Aorta (tissue), 5 donors: ENCODE measurements at places on chromosomes 1 and 21.

DNA sequence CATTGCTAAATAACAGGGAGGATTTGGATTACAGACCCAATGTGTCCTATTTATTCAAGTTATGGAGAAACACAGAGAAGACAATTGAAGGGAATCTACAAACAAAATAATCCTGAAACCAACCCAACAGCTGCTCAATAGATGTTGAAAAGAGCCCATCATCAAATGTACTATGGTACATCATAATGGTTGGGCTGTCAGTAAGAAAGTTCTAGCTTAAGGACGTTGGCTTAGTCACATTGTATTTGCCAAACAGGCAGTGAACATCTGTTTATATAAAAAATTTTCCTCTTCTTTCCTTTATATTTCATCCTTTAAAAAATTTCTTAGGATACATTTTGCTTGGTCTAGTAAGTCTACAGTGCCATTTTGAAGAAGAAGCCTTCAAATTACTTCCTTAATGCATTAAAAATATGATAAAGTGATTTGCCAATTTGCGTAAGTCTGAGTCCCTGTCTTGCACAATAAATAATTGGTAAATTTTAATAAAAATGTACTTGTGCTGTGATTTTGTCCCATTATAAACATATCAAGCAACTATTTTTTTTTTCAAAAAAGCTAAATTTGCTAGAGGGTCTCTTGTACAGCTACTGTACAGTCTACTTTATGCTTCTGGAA, 14.4 kb downstream of the MAP3K7CL start:
- no peak for DNase-seq

DNA sequence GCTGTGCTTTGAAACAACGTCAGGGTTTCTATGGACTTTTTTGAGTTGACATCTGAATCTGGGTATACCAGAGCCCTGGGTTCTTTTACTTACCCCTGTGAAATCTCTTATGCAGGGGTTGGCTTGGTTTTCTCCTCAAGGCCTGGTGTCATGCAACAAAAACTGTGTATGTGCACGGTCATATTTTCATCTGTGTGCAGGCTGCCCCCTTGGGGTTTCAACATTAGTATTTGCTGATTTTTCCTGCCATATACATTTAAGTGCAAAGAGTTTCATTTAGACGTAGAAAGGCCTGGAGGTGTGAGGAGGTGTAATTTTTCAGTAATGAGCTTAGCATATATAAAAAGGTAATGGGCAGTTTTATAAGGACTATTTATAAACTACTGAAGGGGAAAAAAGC, 22.0 kb upstream of the ZBTB18 start:
- DNase-seq, result no peak

- DNase-seq, result peak; percentile 66
Observed at GRCh38 chr1:1069056-1069710, 4.9 kb downstream of the RNF223 start.

DNA sequence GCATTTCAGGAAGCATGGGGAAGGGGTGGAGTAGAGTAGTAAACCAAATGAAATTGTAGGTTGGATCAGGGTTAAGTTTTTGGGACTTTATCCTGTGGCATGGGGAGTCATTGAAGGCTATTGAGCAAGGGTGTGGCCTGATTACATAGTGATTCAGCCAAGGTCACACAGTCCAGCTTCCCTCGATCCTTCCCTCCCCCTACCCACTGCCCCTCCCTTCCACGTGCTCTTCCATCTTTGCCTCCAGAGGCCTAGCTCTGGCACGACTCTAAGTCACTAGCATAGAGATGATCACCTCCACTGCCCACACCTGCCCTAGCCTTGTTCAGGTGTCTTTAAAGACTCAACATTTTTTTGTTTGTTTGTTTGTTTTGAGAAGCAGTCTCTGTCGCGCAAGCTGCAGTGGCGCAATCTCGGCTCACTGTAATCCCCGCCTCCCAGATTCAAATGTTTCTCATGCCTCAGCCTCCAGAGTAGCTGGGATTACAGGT, 37.2 kb upstream of the SLC9A1 start:
- no peak for DNase-seq

DNA sequence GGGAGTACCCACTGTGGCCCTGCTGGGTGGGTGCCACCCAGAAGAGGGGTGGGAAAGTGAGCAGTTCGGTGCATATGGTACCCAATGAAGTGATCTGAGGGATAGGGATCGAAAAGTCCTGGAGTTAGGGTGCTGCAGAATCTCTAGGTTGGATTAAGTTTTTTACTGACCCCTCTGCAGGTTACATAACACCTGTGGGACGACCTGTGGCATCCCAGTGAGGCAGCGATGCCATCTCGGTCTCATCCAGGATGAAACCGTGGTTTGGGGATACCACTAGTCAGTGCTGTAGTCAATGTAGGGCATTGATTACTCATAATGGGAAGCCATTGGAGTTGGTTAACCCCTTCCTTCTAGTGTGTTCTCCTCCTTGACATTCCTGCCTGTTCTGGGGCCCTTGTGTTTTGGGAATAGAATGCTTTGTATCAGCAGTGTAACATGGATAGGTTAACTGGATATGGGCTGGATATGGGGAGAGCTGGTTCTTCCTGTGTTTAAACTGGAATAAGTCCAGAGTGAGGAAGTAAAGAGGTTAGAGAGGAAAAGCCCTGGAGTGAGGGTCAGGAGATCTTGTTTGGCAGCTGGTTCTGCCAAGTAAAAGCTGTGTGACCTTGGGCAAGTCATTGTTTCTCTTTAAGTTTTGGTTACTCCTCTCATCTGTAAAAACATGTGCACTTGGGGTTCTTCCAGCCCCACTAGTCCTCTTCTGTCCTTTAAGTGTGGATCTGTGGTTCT, 42.8 kb upstream of the ATF3 start:
- no peak for DNase-seq

GRCh38 chr1:217542837-217543236, 88.1 kb downstream of the GPATCH2 start:
- DNase-seq, result no peak

- peak; percentile 89 for DNase-seq
Observed at GRCh38 chr1:26993237-26994019, at the start of gene TRNP1. TRNP1 (plus strand) TSS chr1:26993692; CDS start chr1:26993787, 95 bp downstream.

GRCh38 chr1:213980906-213981305, 6.9 kb upstream of the PROX1 start:
- DNase-seq, result no peak

- DNase-seq, result no peak
Observed at GRCh38 chr1:192506741-192507155, 68.8 kb upstream of the RGS1 start.

DNA sequence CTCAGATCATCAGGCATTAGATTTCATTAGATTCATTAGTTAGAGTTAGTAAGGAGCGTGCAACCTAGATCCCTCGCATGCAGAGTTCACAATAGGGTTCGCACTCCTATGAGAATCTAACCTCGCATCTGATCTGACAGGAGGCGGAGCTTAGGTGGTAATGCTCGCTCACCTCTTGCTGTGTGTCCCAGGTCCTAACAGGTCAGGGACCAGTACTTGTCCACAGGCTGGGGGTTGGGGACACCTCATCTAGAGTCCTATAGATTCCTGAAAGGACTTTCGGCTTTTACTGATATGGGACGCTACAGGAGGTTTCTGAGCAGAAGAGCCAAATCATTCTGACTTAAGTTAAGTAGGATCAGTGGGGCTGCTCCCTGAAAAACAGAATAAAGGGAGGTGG, 91.4 kb downstream of the AKT3 start:
- no peak for DNase-seq

DNA sequence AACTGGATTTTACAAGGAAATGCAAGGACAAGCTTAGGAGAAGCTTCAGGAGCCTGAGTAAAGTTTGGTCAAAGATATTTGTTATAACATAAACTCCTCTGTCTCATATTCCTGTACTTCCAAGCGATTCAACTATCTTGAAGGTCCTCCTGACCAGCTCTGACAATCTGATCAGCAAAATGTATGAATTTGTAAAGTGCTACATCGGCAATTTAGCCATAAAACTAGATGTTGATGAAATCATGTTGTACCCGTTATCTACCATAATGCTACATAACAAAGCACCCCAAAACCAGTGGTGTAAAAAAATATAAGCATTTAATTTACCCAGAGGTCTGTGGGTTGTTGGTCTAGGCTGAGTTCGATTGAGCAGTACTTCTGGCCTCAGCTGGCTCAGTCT, 19.5 kb upstream of the KRTAP11-1 start:
- DNase-seq, result no peak

GRCh38 chr1:212196355-212196754, 88.9 kb upstream of the PPP2R5A start:
- DNase-seq, result no peak

GRCh38 chr1:24465099-24465498, 37.5 kb upstream of the RCAN3 start:
- no peak for DNase-seq

- DNase-seq, result no peak
Observed at GRCh38 chr1:231284441-231284840, 43.4 kb downstream of the GNPAT start.
